ENCODE measurements at places on chromosomes 12 and 14. TPM values are rescaled to one million over a fixed set of nuclear protein-coding genes. Genes with fewer than 3 reads are reported as not detected.

The FGF6 gene
- not detected for total RNA-seq

The AGAP2 gene
- under 0.01 TPM for total RNA-seq

The PSME1 gene
- 65.0 TPM for total RNA-seq

The SIRT4 gene
- 1.3 TPM for total RNA-seq

The MRPS35 gene
- total RNA-seq = 69.8 TPM

The SMOC1 gene
- total RNA-seq = 10.8 TPM

The TSHR gene
- not detected for total RNA-seq

The RILPL2 gene
- total RNA-seq = 3.9 TPM

The TAS2R50 gene
- 1.0 TPM for total RNA-seq
